ENCODE measurements at places on chromosomes 5 and 9. TPM values are rescaled to one million over a fixed set of nuclear protein-coding genes. Genes with fewer than 3 reads are reported as not detected.

The CER1 gene
- total RNA-seq = 22.3 TPM

DNA sequence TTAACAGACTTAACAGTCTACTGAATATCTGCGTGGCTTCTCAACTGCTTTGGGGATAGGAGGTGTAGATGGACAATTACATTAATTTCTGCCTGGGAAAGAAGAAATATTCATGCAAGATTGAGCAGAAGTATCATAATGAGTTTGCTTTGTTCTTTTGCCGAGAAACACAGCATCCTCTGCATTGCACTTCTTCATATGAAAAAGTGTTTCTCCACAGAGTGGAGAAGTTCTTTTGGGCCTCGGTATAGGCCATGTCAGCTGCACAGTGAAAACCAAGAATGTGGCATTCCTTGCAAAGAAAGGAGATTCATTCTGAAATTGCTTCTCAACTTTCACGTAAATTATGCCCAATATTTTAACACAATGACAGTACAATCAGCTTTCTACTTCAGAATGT, 17.6 kb upstream of the SNX2 start:
- no peak for DNase-seq
- H3K4me3 ChIP-seq = no peak overlapping the region
- H3K4me1 ChIP-seq = no peaks in the 10 kb centered on the region

GRCh38 chr9:134648701-134649530, 7.3 kb downstream of the COL5A1 start:
- no peaks in the 10 kb centered on the region for H3K27me3 ChIP-seq
- H3K4me3 ChIP-seq = no peak overlapping the region
- DNase-seq = no peak
- H3K4me1 ChIP-seq = no peaks in the 10 kb centered on the region

DNA sequence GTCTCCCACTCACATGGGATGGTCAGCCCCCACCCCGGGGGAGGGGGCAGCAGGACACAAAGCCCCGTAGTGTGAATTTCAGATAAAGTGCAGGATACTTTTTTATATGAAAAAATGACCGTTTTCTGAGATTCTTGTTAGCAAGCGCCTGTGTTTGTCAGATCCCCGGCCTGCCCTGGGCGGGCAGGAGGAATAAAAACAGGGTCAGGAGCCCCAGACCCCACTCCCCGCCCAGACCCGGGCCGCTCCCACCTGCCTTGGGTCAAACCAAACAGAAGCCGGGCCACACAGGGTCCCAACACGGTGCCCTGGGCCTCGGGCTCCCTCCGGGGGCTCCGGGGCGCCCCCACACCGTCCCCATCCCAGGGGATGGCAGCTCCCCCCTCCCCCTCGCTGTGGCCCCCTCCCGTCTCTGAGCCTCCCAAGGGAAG, 13.5 kb upstream of the NRARP start:
- no peak overlapping the region for H3K27ac ChIP-seq
- no peak overlapping the region for H3K4me3 ChIP-seq
- H3K4me1 ChIP-seq = peaks cover 1% of the 10 kb centered on the region
- DNase-seq = peak; percentile 33
- H3K27me3 ChIP-seq = no peaks in the 10 kb centered on the region
- H3K36me3 ChIP-seq = no peaks in the 10 kb centered on the region

The BTNL8 gene
- total RNA-seq = 0.26 TPM

Measured in H9 (cell line).